ENCODE measurements at places on chromosomes 2 and 18.

GRCh38 chr2:10079266-10079869 is 843 bp downstream of the CYS1 start:
- peak; percentile 30 for DNase-seq

DNA sequence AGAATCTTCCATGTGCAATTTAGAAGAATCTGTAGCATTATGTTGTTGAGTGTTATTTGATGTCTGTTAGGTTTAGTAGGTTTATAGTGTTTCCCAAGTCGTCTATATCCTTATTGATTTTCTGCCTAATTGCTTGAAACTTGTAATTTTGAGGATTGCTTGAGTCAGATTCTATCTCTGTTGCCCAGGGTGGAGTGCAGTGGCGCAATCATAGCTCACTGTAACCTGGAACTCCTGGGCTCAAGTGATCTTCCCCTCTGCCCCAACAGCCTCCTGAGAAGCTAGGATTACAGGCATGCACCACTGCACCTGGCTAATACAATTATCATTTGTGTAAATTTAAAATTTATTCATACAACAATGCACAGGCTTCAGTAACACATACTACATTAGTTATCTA is 3.1 kb upstream of the TCF23 start:
- DNase-seq: no peak

GRCh38 chr2:8984855-8985254 is 18.6 kb downstream of the MBOAT2 start:
- DNase-seq: no peak

DNA sequence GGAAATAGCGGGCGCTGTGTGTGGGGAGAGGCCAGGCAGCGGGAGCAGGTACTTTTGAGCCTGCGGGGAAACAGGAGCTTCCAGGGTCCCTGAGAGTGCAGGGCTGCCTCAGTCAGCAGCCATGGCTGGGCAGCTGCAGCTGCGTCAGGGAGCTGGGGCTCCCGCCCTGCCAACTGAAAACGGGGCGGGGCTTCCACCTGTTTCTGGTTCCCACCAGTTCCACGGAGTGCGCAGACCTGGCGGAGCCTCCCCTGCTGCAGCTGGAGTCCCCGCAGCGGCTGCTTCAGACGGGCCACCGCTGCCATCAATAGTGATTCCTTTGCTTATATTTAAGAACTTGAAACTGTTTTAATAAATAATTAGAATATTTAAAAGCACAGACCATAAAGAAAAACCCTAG is 30.6 kb upstream of the RPRM start:
- DNase-seq: no peak

DNA sequence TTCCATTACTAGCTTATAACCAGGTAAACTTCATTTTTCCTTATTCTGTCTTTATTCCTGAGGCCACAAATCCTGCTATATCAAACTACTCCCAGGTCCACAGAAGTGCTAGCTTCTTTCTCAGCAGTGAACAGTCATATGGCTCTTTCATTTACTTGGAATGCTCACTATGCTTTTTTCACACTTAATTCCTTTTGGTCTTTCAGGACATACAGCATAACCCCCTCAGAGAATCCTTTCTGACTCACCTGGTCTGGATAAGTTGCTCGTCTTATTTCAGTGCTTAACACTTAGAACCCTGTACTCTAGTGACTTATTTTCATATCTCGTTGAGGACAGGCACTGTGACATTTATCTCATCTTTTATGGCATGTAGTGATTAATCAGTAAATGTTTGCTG is 325.0 kb upstream of the UBE2E3 start:
- no peak for DNase-seq

DNA sequence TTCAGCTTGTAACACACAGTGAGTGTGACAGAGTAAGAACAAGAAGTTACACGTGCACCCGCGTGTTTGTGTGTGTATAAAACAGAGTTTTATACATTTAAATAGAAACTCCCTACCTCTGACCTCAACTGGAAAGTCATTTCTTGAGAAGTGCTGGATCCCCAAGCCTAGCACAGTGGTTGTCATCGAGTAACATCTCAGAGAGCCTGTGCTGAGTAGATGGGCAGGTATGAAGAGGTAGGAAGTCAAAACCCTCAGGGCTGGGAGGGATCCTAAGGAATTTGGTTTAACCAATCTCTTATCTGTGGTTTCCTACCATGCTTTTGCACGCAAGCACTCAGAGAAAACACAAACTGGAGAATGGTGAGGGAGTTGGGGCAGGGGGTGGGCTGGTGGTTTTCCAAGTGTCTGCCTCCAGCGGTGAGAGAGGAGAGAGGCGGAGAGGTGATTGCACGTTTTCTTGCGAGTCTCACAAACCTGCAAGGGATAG is 9.2 kb downstream of the ACOXL start:
- DNase-seq: no peak

GRCh38 chr2:122100346-122100745 is 344.9 kb downstream of the TSN start:
- no peak for DNase-seq

- no peak for DNase-seq
Observed at GRCh38 chr2:20617892-20618467, 32.9 kb downstream of the HS1BP3 start.

- DNase-seq: no peak
Observed at GRCh38 chr2:101349893-101350662, 37.2 kb downstream of the CREG2 start.

DNA sequence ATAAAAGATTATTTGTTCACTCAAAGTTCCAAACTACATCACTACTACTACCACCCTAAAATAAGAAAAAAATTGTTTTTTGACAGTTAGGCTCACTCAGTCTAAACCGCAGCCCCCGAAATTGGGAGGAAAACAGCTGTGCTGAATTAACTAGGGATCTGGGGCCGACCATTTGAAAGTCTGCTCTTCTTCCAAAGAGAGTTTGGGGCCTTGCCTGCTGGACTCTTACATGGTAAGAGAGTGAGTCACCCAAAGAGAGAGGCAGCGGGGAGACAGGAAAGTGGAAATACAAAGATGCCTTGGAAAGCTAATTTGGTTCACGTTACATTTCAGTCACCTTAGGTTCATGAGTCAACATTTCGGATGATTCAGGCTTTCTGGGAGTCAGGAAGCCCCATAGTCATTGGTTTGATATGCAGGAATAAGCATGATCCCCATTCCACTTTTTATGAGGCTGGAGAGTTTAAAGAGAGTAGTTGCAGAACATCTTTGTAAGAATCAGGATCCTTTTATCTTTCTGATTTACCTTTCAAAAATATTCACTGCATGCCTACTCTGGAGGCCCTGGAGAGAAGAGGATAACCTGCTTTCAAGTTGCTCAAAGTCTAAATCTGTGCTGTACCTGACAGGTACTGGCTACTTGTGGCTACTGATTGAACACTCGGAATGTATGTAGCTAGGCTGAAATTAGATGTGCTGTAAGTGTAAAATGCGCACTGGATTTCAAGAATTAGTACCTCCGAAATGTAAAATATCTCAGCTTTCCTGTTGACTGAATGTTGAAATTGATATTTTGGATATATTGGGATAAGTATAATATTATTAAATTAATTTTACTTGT is 995 bp upstream of the RTN4 start:
- DNase-seq: peak; percentile 39
